Thymus (tissue), 14 donors: ENCODE measurements at places on chromosomes 5 and 9. TPM values are rescaled to one million over a fixed set of nuclear protein-coding genes. Genes with fewer than 3 reads are reported as not detected.

GRCh38 chr5:41356786-41357185 is 143.5 kb upstream of the C6 start:
- DNase-seq, result no peak

- no peak for DNase-seq
Measured at GRCh38 chr5:77168879-77169244, 41.6 kb upstream of the PDE8B start.

Gene ISL1
- total RNA-seq, result 6.3 TPM

DNA sequence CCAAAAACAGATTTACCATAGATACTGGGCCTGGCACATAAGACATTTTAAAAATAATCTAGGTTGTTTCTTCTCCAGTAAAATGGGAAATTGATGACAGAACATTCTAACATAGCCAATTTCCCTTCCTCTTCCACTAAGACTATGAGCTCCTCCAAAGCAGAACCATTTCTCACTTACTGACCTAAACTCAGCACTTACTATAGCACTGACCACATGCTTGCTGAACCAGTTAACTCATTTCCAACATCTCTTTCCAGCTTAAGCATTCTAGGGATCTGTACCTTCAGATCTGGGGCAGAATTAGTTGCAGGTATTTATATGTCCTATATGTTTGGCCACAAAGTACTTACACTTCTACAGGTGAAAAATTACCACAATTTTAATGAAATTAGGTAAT is 58.9 kb downstream of the TTC39B start:
- no peak for DNase-seq

- DNase-seq, result no peak
Measured at GRCh38 chr5:138234651-138235050, 21.5 kb upstream of the CDC23 start.

GRCh38 chr5:156879665-156880285 is 29.7 kb downstream of the PPP1R2B start:
- DNase-seq, result no peak

Gene CDC23
- 27.9 TPM for total RNA-seq

DNA sequence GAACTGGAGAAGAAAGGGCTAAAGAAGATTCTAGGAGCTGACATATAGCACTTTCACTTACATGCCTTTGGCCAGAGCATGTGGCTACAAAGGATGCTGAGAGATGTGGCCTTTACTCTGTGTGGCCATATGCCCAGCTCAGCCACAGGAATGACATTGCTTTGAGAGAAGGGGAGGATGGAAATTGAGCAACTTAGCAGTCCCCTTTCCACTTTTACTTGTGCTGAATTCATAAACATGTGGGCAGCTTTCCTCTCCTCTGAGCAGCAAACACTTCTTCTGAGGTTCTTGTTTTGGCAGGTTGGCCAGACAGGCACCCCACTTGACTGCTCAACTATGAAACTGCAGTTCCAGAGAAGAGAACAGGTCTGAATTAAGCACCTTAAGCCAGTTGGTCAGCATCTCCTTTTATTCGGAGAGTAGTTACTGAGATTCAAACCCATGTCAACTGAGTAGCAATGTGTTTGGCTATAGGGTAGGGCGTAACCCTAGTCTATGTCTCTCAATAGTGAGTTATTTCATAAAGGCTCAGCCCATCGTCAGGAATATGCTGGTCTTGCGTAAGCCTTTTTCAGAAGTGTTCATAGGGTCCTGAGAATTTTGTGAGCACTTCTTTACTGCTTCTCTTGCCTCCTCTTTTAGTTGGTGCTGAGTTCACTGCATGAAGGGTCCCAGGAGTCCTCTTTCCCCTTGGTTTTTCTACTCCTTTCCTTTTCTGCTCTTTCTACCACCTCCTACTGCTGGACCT is 134.5 kb downstream of the PALM2AKAP2 start:
- DNase-seq, result no peak

GRCh38 chr5:176662371-176663333 is 15.4 kb downstream of the TSPAN17 start:
- no peak for DNase-seq

DNA sequence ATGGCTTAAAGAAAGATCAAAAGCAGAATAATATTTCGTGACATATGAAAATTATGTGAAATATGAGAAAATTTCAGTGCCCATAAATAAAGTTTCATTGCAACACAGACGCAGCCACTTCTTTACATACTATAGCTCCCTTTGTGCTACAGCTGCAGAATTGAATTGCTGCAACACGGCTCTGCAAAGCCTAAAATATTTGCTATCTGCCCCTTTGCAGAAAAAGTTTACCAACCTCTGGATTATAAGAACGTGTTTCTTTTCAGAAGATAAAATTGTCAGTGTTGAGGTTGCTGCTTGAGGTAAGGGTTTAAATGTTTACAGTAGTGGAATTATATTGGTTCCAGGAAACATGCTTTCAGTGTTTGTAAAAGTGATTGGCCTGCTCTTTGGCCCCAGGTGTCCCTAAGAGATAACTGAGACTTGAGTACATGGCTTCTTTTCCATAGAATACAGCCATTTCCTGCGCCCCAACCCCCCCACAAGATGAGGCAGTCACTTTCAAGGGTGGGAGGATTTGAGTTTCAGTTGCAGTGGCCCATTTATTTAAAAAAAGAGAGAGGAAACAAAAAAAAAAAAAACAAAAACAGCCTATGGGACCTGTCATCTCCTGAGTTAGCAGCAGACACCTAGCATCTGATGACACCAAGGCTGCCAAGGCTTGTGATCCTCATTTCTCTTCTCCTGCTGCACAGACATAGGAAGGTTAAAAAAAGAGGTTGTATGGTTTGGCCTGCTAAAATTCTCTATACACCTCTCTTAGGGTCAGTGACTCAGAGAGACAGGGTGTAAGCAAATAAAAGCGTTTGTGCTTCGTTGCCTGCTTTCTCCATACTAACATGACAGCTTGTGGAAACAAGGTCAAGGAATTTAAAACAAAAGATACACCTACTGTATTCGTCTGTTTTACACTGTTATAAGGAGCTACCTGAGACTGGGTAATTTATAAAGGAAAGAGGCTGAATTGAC is 28.0 kb upstream of the HTR4 start:
- DNase-seq, result no peak

DNA sequence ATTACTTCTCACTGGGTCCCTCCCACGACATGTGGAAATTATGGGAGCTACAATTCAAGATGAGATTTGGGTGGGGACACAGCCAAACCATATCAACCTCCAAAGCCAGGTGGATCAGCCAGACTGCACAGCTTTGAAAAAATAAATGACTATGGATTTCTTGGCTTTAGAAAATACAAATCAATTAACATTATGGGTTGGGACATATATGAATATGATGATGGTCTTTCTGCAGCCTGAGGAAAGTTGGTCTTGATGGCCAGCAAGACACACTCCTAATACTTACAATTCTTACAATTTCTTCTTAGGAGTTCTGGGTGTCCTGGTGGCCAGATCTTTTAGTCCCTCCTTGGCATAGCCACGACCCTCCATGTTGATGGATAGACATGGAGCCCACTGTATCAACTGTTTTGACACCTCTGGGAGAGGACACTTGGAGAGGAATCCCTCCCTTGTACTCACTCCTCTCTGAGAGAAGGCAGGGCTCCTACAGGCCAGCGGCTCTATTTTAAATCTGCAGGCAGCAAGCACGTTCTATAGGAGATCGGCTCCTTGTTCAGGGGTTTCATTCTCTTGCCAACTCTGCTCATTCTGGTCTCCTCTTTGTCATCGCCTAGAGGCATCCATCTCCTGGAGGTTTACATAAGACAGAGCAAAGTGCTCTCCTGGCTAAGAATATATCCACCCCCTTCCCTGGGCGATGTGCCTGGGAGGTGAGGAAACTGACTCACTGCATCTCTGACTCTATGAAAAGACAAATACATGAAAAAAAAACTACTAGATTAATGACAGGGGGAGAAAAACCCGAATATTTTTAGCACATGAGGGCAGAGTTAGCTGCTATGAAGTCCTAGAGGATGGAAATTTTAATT is 145.9 kb downstream of the CARTPT start:
- no peak for DNase-seq

Gene PCDHA1
- not detected for total RNA-seq

Gene SLIT3
- total RNA-seq, result 8.4 TPM

Gene ZNF300
- total RNA-seq, result 7.7 TPM

Gene CNTLN
- 6.4 TPM for total RNA-seq

GRCh38 chr5:122704247-122705036 is 70.4 kb upstream of the SNX2 start:
- DNase-seq, result no peak

- no peak for DNase-seq
Measured at GRCh38 chr9:120928015-120928482, 1.5 kb upstream of the TRAF1 start.

Gene PDCD1LG2
- total RNA-seq, result 8.2 TPM

DNA sequence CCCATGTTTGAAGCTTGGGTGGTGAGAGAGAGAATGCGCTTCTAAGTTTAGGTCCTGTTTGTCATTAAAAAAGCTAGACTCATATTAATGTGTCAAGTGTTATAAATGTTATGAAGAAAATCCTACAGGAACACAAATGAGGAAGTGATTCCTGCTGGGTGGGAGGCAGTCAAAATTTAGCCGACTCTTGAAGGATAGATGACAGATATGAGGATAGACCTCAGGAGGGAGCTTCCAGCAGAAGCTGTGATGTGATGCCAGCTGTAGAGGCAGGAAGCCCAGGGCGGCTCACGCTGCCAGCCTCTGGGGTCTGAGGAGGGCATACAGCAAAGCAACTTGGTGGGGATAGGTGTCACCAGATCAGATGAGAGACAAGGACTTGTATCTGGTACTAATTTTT is 74.7 kb upstream of the ADAMTS16 start:
- no peak for DNase-seq

DNA sequence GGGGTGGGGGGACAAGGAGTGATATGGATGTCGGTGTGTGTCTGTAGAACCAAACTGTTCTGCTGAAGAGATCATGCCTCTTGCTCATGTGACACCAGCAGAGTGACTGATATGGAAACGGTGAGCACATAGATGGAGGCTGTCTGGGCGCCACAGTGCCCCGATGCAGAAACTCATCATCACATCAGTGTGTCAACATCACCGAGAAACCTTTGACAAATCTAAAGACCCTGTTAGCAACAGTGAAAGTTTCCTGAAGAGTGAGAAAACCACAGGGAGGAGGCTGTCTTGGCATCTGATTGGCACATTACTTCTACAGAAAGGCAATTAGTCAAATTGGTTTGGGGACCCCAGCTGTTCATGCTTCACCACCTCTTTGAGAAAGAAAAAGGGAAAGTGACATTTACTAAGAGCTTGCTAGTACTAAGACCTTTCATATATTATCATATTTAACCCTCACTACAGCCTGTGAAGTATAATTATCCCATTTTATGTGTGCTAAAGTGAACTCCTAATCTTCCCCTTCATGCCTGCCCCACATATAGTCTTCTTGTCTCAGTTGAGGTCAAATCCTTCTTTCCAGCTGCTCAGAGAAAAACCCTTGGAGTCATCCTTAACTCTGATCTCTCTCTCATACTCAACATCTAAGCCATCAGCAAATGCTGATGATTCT is 25.6 kb downstream of the CSF2 start:
- DNase-seq, result no peak

DNA sequence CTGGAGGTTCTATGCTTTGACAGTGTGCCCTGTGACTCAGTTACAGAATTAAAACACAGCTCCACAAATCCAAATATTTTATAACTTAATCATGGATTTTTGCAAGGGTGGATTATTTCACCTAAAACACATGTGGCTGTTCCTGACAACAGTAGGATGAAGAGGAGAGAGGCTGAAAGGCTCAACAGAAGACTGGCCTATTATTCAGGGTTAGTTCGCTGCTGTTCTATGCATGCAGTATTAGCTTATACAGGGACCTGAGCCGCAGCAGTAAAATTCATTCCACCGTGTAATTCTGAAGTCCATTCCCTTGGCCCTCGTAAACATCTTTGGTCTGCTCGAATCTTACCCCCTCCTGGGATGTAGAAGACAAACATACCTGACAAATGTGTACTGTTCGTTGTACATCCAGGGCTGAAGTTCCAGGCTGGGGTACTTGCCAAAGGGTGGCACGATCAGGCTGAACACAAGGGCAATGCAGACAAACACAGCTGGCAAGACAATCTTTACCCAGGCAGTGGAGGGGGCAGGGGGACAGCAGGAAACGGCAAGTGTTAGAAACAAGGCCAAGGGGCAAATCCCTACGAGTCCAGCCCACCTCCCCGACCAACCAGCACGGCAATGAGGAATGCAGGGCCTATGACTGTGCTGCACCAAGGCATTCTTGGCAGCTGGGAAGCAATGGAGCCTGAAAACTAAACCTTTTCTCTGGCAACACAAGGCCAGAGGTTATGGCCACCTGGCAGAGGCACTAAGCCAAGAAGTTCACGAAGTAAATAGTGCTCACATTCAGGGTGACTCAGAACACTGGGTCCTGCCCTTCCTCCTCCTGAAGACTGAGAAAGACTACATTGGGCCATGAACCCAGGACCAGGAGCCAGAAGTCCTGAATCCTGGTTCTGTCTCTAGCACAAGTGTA is 46.8 kb downstream of the NIPSNAP3B start:
- no peak for DNase-seq

Gene OR1J2
- total RNA-seq, result not detected

- DNase-seq, result no peak
Measured at GRCh38 chr5:10680876-10681481, 80.1 kb downstream of the DAP start.

Gene TENT4A
- total RNA-seq, result 8.4 TPM

Gene C9orf50
- 0.05 TPM for total RNA-seq

- DNase-seq, result no peak
Measured at GRCh38 chr5:76425146-76425545, 22.1 kb downstream of the IQGAP2 start.

- no peak for DNase-seq
Measured at GRCh38 chr5:81519217-81519905, 125.4 kb upstream of the ACOT12 start.

Gene CD72
- 6.8 TPM for total RNA-seq

DNA sequence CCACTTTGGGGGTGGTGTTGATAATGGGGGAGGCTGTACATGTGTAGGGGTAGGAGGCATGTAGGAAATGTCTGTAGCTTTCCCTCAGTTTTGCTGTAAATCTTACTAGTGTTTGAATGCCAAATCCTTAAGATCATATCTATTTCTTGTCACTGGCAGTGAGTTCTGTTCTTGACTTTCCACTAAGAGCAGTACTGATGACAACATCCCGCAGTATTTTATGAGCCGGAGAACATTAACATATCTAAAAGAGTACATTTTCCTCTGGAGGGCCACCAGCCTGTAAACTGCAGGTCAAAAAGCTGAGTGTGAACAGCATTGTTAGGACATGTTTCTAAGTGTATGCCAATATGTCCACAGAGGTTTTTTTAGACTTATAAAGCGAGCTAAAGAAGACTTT is 2.5 kb upstream of the HSPB3 start:
- no peak for DNase-seq

DNA sequence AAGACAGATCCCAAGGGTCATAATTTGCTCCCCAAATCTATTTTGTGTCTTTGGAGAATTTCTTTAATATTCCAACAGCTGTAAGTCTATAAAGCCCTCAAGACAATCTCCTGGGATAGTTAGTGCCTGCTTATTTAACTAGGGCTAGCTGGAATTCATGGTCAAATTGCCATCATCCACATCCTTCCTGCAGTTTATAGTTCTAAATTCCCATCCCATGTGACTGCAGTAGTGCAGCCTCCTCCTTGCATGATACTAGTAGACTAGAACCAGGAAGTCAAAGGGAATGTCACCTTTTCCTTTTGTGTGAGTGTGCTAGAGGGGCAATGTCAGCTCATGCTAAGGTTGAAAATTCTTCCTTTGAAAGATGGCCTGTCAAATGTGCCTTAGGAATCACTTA is 214.8 kb upstream of the PIK3R1 start:
- DNase-seq, result no peak

- no peak for DNase-seq
Measured at GRCh38 chr5:3602785-3603502, 7.3 kb downstream of the IRX1 start.
